ENCODE measurements at places on chromosomes 2 and 18.

- DNase-seq = no peak
Observed at GRCh38 chr2:23423873-23424680, 39.1 kb downstream of the KLHL29 start.

GRCh38 chr2:98296440-98296839 lies 49.8 kb upstream of the CNGA3 start:
- DNase-seq = no peak

DNA sequence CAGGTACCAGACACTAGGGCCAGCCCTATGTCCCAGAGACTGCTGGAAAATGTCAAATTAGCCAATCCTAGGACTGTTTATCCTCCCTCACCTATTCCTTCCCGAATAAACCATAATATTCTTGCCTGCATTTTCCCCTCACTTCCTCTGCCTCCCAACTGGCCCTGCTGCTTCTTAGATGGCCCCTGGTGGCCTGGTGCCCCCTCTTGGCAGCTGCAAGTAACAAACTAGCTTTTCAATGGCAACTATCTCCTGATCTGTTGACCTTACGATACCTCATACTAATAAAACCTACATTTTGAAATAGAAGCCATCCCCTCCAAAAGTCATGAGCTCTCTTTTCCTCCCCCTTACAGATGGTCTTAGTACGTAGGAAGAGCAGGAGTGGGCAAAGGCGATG lies 132.0 kb downstream of the ALPK2 start:
- DNase-seq = no peak

DNA sequence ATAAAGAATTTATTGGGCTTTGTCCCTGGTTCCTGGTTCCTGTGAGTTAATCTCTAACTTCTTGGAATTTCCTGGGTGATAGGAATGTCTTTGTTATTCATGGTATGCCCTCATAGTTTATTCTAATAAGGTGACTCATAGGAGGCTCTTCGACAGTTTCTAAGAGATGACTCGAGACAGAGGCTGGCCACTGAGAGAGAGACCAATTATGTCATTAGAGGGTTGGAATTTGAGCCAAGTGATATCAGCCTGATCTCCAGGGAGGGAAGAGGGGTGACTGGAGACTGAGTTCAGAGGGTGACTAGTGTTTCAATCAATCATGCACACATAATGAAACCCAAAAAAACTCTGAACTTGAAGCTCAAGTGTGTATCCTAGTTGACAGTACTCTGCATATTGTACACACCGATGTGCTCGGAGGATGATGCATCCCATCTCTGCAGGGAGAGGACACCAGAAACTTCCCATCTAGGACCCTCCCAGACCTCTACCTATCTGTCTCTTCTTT lies 185.7 kb downstream of the MTCL1 start:
- no peak for DNase-seq

DNA sequence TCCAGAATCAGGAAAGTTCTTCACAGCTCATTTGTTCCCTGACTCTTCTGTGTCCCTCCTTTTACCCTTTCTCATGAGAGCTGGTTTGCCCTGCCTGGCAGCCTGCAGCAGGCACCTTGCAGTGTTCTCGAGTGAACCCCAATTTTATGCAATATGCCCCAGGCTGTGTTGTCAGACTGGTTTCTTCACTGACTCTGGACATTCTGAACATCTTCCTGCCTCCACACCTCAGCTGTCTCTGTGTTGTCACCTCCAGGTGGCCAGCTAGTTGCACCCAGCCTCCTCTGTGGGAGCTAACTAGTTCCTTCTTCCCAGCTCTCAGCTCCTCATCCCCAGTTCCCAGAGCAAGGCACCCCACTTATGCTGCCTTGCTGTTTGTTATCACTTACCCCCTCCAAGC lies 5.5 kb downstream of the SETBP1 start:
- DNase-seq = no peak

GRCh38 chr2:179106676-179107428 lies 56.9 kb upstream of the CCDC141 start:
- DNase-seq = peak; percentile 94

DNA sequence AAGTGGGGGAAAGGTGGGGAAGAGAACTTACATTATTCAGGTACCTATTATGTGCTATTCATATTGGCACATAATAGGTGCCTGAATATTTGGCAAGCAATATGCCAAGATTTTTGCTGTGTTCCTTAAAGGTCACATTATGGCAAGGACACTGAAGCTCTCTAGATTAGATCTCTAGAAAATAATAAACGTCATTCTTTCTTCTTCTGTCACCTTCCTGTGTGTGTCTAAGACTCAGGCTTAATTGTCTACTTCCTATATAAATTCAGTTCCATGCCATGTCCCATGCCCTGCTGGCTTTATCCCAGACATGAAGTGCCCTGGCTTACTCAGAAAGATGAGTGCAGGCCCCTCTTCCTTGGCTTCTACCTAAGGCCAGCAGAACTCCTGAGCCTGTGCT lies 191.1 kb upstream of the CTAGE1 start:
- DNase-seq = no peak

DNA sequence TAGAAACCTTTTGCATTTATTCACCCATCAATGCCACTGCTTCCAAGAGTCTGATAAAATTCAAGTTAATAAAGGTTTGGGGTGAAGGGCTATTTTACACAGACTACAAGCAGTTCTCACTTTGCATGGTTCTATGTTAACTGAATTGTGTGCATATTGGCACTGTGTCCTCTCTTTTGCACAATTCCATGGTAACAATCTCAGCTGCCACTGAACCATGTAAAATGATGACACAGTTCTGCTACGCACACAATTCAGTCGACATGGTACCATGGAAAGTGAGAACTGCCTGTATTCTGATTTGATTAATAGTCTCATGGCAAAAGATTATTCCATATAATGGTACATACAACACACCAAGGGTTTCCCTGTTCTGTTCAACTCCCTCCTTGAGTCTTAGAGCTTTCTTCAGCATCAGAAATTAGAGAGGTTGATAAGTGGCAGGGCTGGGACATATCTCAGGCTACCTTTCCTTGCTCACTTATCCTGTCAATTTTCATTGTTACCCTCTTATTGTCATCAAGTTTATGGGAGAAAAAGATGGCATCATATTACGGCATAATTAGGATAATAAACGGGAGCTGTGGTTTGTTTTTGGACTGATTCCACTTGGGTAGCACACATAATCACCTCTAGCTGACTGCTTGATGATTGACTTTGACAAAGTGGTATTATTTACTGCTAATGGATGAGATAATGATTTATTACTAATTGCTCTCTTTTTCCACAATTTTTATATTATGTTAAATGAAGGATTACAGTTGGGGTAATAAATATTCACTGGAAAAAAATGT lies 139.3 kb upstream of the CREB1 start:
- no peak for DNase-seq

DNA sequence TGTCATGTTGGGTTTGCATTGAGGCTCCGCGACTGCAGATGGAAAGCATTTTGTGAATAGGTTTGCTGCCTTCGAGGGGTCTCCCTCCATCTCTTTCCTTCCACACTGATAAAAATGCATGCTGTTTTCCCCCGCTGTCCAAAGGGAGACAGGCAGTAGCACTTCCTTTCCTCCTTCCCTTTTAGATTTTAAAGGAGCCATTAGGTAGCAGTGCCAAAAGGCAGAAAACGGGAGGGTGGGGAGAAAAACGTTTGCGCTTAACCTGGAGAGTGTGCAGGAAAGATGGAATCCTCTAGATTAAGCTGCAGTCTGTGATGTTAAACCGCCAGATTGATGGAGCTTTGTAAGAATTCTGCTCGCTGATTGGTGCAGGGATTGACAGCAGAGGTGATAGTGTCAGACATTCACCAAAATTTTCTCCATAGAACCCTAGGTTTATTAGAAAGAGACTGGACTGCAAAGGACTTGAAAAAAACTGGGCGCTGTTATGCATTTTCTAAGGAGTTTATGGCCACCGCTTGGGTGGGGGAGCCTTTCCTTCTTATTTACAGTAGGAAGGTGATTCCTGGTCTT lies 688 bp downstream of the MAPRE2 start:
- DNase-seq = no peak

GRCh38 chr2:177604271-177605065 lies 211.9 kb downstream of the AGPS start:
- DNase-seq = no peak

DNA sequence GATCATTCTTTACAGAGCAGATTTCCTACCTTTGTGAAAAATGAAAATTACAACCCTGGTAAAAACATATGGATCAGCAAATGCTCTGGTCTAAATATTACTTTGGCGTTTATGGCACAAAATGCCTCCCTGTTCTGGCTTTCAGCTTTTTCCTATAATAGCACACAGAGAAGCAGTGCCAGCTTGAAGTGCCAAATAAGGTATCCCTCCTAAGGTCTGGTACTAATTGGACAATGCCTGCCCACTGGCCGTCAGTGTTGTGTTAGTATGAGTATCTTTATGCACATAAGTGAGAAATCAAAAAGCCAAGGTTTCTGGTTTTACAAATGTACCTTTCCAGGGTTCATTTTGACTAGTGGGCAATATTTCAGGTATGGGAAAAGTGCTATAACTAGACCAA lies 1293.7 kb upstream of the FAM98A start:
- no peak for DNase-seq

GRCh38 chr2:227460070-227460485 lies 11.9 kb upstream of the AGFG1 start:
- DNase-seq = no peak

DNA sequence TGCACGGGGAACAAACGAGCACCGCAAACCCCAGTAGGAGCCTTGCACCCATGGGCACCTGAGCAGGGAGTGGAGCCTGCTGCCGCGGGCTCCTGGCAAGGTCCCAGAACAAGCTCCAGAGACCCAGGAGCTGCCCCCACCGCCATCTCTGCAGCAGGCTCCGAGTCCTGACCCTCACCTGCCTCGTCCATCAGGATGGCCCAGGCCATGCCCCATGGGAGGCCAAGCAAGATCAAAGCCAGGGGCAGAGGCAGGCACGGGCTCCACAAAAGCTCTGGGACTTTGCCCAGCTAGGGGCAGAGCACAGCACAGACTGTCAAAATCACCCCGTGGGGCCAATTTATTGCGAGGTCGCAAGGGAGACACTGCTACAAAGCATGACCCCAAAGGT lies 43.6 kb downstream of the GPC1 start:
- DNase-seq = no peak

GRCh38 chr2:235419996-235420395 lies 73.8 kb upstream of the AGAP1 start:
- no peak for DNase-seq

DNA sequence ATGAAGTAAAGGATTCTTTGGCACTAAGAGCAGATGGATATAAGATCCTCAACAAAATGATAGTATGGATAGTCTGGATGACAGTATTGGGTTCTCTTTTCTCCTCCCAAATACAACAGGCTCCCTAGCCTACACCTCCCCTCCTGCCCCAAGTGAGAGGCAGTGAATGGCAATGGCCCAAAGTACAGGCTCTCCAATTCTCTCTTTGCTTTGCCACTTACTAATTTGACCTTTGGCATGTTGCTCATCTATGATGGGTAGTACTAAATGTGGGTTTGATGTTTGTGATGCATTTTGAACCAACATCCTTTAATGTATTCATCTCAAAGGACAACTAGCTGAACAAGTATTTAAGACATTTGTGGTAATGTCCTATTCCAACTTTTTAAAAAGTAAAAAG lies 65.9 kb downstream of the EIF5B start:
- no peak for DNase-seq

DNA sequence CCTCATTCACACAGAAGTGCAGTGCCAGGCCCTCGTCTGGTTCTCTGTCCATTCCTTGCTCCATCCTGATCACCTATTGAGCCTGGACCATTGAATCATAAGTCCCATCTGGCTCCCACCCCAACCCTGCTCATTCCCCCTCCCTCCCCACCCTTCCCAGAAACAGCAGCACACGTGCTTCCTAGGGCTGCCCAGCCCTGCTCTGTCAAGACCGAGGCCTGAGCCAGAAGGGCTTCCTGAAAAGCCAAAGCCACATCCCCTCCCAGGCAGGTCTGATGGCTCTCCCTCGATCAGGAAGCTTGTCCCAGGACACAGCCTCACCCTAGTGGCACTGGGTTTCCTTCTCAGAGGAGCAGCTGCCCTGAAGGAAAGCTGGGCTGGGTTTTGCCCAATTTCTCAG lies 79.8 kb upstream of the FZD7 start:
- DNase-seq = no peak

DNA sequence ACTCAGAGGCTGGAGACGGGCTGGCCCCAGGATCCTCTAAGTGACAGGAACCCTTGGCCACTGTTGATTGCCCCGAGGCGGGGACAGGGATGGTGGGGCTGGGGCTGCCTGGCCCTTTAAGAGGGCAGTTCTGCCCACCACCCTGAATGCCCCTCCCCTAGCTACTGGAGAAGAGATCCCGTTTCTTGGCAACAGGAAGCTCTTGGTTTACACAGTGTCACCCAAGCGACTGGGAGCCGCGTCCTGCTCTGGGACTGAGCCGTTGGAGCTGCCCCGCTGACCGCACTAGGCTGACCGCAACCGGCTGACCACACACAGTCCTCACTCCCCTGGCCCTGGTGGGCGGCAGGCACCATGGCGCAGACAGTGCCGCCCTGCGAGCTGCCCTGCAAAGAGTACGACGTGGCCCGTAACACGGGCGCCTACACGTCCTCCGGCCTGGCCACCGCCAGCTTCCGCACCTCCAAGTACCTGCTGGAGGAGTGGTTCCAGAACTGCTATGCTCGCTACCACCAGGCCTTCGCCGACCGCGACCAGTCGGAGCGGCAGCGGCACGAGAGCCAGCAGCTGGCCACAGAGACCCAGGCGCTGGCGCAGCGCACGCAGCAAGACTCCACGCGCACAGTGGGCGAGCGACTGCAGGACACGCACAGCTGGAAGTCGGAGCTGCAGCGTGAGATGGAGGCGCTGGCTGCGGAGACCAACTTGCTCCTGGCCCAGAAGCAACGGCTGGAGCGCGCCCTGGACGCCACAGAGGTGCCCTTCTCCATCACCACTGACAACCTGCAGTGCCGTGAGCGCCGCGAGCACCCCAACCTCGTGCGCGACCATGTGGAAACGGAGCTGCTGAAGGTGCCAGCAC lies at the start of gene TEKT4:
Gene TEKT4 (plus strand): TSS at position 205 of the 862 bp plus-strand sequence. CDS start 150 bp downstream, at position 355.
- DNase-seq = peak; percentile 46

DNA sequence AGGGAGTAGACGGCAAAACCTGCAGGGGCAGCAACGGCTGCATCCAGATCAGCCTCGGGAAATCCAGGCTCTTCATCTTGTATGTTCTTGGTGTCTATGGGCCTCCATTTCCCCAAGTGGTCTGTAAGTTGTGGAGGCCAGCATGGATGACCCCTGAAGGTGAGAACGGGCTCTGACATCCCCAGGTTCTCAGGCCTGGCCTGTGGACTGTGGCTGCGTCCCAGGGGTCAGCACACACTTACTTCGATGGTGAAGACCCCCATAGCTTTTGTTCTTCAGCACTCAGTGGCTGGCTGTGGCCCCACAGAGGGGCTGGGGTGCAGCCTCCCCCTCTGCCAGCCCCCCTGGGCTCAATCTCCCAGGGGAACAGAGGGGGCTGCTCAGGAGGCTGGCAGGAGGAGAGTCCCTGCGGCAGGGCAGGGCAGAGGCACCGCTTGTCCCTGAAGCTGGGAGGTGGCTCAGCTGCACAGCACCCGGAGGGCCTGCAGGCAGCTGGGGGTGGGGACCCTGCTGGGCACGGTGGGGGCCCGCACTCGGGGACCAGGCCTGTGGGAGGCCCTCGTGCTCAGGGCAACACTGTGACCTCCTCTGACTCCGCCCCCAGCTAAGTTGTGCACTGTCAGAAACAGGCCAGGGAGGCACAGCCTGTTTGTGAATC lies 3.8 kb downstream of the SLC66A3 start:
- DNase-seq = no peak

All from NCI-H774 (cell line).